ENCODE measurements at places on chromosomes 3 and 15. TPM values are rescaled to one million over a fixed set of nuclear protein-coding genes. Genes with fewer than 3 reads are reported as not detected.

The TLR9 gene
- not detected for total RNA-seq

DNA sequence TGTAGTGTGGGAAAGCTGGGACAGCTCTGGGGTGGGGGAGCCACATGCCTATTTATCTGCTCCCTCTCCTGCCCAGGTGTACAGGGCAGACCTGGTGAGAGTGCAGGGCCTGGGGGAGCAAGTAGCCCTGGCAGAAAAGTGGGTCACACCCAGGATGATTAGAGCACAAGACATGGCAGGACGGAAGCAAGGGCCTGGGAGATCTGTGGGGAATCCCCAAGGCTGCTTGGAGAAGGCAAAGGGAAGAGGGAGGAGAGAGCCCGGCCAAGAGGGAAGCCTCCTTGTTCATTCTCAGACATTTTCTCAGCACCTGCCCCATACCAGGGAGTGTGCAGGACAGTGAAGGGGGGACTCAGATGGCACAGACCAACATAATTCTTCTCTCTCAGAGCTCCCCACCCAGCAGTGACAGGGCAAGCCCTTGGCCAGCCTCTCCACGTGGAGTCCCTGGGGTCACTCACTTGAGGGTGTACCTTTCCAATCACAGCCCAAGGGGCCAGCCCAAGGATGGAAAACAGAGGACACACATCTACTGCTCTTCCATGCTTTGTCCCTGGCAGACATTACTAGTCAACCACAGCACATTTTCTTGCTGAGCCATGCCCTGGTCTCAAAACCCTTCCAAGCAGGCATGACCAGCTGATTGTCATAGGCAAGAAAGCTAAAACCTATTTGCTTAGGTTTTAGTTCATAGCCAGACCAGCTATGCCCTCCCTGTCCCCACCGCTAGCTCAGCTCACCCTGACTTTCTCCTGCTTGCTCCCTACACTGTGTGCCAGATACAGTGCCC lies 4.9 kb upstream of the DUSP7 start:
- no peak for DNase-seq

The SEMA5B gene
- not detected for total RNA-seq

The IL17RD gene
- total RNA-seq = 0.86 TPM

DNA sequence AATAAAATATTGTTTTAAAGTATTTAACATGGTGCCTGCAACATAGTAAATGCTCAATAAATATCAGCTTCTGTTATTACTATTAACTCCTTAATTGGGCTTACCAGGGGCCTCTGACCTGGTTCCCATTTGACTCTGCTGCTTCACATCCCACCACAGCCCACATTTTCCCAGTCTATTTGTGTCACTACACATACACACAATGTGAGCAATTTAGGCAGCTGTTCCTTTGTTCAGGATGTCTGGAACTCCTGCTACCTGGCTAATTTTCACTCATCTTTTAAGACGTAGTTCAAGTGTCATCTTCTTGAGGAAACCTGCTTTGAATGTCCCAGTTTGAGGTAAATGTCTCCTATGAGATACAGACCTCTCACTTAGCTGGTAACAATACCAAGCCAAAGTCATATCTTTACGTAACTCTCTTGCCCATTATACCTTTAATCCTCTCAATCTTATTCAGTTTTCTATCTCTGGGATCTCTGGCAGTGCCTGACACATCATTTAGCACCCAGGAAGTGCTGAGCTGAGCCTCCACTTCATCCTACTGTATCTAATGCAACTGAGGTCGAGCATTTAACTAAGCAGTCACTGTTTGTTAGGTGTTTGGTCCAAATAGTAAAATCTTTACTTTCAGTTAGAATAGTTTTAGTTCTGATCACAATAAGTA lies 4.4 kb downstream of the TGFBR2 start:
- no peak for DNase-seq

- DNase-seq = no peak
Observed at GRCh38 chr3:156108616-156109015, 11.8 kb upstream of the KCNAB1 start.

GRCh38 chr15:90948506-90948905 lies 6.2 kb upstream of the RCCD1 start:
- DNase-seq = no peak

The ADAMTSL3 gene
- total RNA-seq = under 0.01 TPM

The SPATA12 gene
- not detected for total RNA-seq

GRCh38 chr15:98503970-98504369 lies 144.4 kb upstream of the IGF1R start:
- DNase-seq = peak; percentile 82

The ONECUT1 gene
- not detected for total RNA-seq

GRCh38 chr3:97111244-97111643 lies 296.9 kb downstream of the EPHA6 start:
- no peak for DNase-seq

The PKM gene
- total RNA-seq = 1,898 TPM

The MYLK gene
- total RNA-seq = 807 TPM

DNA sequence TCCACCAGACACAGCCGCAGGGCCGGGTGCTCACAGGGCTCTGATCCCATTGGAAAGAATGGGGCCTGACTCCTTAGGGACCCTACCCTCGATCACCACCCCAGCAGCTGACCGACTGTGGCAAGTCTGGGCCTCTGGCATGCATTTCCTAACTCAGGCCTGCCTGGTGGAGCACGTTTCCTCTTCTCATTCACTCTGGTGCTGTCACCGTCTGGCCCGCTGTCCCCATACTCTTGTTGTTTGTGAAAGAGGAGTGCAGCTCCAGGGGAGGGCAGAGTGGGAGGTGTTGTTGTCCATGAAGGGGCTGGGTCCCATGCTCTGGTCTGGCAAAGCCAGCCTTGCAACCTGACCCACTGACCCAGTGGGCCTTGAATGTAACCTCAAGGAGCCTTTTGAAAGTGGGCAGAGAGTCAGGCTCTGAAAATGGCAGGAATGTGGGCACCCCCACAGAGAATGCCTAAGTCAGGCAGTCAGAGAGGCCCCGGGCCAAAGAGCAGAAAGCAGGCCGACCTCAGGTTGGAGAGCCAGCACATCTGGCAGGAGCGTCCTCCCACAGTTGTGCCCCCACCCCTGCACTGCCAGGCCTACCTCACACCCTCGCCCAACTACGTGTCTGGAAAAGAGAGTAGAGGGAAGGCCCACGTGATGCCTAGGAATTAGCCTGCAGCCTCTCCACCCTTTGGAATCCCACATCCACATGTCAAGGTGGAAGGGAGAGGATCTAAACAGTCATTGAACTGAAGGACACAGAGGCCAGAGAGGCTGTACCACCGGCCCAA lies 10.9 kb downstream of the SEMA7A start:
- DNase-seq = peak; percentile 44

- DNase-seq = no peak
Observed at GRCh38 chr15:77540312-77541060, 92.2 kb downstream of the LINGO1 start.

DNA sequence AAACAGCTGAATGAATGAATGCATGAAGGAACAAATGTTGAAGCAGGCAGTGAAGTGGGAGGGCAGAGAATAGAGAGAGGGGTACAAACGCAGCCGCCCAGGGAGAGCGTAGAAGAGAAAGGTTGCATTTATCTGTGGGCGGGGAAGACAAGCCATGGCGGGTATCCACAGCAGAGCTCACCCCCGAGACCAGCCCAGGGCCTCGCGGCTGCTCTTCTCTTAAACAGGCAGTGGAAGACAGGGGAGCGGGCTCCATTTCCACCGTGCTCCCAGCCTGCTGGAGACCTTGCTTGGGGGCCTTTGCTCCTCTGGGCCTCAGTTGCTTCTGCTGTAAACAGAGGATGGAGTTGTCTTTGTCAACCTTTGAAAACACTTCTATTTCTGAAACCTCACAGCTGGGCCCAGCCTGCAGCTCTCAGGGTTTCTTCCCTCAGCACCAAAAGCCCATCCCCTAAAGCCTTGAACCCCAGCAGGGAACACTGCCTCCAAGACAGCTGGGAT lies 259.5 kb downstream of the UACA start:
- DNase-seq = no peak

The ZDHHC19 gene
- not detected for total RNA-seq

DNA sequence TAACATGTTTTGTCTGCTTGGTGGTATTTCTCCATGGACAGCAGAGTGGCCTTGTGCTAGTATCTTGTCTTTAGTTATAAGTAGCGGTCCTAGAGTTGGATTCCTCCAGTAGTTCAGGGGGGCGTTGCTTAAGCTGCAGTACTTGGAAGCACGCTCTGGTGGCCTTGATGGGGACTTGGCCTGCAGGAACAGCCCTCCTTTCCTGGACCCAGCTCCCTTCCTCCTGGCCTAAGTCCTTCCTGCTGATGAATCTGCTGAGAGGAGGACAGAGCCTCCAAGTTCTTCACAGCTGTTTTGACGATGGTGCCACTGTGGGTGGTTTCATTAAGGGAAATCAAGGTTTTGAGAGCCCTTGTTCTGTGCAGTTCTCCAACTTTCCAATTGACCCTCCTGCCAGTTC lies 38.6 kb upstream of the SEC22A start:
- DNase-seq = no peak

GRCh38 chr15:42721016-42721415 lies 15.9 kb downstream of the CDAN1 start:
- DNase-seq = no peak

The GNAI2 gene
- 297 TPM for total RNA-seq

- no peak for DNase-seq
Observed at GRCh38 chr3:111285694-111286093, 214.1 kb downstream of the NECTIN3 start.

DNA sequence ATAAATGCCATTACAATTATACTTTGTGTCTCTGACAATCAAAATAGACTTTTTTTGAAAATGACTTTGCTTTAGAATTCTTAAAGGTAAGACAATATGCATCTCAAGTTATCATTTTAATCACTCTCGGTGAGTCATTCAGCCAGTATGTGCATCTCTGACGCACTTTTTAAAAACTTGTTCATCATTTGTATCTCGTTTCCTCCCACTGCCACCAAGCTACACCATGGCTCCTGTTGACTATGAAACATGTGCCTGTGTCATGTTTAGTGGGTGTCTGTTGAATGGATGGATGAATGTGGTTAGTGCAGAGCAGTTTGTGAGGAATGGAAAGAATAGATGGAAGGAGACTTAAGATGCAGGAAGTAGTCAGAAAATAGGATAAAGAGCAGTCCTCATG lies 68.6 kb downstream of the ARPP21 start:
- DNase-seq = no peak

GRCh38 chr15:83973816-83974215 lies 261.8 kb upstream of the GOLGA6L4 start:
- DNase-seq = peak; percentile 11

DNA sequence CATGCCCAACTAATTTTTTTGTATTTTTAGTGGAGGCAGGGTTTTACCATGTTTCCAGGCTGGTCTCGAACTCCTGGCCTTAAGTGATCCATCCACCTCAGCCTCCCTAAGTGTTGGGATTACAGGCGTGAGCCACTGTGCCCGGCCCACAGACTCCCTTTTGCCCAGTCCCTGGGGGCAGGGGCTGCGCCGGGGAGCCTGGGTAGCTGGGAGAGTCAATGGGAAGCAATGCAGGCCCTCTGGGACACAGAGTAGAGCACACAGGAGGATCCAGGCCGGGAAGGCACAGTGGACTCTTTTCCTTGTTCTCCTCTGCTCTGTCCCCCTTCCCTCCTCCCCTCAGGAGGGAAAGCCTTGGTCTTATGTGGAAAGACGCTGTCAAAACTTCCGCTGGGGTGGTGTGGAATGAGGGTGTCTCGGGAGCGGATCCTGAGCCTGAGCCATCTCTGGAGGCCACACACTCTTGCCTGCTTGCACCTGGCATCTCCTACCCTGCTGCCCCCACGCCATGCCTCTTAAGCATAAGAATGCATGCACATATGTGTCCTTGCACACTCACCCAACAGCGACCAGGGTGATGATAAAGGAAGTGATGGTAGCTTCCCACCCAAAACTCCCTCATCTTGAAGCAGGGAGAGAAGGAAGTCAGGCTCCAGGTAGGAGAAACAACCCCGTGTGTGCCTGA lies 11.9 kb upstream of the PRKCD start:
- DNase-seq = no peak

The CCR8 gene
- total RNA-seq = not detected

DNA sequence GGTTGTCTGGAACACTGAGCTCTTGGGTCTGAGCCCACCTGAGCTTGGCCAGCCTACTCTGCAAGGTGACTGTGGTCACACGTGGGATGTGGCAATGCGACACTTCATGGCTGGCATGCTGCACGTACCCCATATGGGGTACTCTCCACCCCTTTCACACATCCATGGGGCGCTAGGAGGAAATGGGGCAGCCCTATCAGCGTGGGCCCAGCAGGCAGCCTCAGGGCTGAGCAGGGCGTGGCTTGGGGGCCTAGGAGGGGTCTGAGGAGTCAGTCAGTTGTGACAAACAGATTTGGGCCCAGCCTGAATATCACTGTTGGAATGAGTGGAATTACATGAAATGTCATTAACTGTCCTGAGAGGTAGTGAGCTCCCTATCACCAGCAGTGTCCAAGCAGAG lies 82.3 kb upstream of the LINGO1 start:
- no peak for DNase-seq

The PTPRG gene
- total RNA-seq = 41.0 TPM

DNA sequence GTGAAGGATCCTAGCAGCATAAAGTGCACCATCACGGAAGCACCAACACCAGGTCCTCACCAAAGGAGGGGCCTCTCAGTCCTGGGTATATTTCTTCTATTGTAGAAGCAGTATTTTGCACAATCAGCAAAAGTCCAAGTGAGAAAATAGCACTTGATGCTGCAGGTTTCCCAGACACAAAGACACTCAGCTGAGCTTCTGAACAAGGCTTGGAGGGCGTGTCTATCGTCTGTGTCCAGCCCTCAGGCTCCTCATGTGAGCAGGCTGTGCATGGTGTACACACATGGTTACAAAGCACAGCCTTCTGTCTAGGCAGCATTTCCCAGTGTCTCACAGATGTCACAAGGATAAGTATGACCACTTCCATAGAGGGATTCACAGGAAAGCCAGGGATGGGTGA lies 98.3 kb upstream of the SPATA12 start:
- DNase-seq = no peak

- peak; percentile 2 for DNase-seq
Observed at GRCh38 chr3:61315871-61316270, 64.6 kb upstream of the FHIT start.

The RAB6B gene
- total RNA-seq = 0.86 TPM

The ADAMTS9 gene
- total RNA-seq = 1.9 TPM

DNA sequence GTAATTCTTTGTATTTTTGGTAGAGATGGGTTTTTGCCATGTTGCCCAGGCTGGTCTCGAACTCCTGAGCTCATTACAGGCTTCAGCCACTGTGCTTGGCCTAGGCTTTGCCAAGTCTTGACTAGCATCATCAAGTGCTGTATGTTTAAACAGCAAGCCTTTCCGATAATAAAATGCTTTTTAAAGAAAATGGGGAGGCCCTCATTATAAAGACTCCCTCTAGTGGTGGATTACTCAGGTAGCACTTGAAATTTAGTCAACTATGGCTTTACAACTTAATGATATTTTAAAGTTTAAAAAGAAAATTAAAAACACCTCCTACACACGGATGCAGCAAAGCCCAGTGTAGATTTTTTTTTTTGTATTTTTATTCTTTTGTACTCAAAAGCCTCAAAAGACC lies 213.6 kb downstream of the GAP43 start:
- peak; percentile 23 for DNase-seq

- no peak for DNase-seq
Observed at GRCh38 chr3:108134555-108134880, 43.7 kb upstream of the CD47 start.

The GPD1L gene
- 3.5 TPM for total RNA-seq

- no peak for DNase-seq
Observed at GRCh38 chr3:36475558-36475957, 95.3 kb downstream of the STAC start.

Measured in fibroblast of villous mesenchyme (primary cell).